ENCODE measurements at places on chromosomes 13 and 19.

- DNase-seq: no peak
Measured at GRCh38 chr13:91355826-91356710, 8.6 kb downstream of the MIR17HG start.

- no peak for DNase-seq
Measured at GRCh38 chr13:110037925-110038573, 251.7 kb upstream of the IRS2 start.

DNA sequence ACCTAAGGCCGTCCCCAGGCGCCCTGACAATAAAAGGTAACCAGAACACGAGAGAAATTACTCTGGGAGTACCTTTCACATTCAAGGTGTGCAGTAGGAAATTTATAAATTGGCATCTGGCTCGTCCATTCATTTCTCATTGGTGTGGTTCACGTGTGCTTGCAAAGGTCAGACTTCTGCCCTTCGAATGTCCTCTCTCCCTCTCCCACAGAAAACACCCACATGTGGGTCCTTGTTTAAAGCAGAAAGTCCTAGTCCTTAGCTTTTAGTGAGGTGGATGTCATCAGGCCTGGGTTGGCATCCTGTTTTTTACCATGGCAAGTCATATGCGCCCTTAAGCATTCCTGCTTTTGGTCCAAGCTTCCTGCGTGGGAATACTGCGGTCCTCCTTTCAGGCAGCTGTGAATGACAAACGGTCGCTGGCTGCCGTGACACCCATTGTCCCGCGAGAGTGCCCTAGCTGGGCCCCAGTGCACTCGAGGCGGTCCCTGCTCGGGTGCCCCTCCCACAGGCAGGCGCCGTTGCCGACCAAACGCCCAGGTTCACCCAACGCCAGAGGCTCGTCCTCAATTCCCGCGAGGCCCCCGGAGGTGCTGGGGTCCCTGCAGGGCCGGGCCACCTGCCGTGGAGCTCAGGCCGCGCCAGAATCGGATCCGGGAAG, at the start of gene NUDT19:
Gene NUDT19 (plus strand): TSS at position 531 of the 661 bp plus-strand sequence. CDS start 140 bp downstream, outside the sequence.
- DNase-seq: peak; percentile 52

DNA sequence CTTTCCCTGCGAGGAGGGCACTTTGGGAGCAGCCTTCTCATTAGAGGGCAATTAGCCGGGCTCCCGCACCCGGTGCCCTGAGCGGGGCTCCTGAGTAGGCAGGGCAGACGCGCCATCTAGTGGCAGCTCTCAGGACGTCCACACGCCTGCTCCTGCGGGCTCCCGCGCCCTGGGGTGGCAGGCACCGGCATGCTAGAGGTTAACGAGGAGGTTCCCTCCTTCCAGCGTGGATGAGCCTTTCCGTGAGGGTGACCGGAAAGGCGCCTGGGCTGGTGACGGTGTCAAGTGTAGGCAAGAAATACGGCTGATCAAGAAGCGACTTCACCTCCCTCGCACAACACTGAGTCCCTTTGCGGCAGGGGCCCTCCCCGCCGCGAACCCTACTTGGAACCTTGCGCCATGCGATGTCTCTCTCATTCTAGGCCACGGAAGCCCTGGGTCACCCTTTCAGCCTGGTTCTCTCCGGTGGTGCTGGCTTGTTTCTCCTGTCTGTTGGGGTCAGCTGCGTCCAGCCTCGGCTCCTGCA, 67.7 kb downstream of the ALOX5AP start:
- peak; percentile 54 for DNase-seq

DNA sequence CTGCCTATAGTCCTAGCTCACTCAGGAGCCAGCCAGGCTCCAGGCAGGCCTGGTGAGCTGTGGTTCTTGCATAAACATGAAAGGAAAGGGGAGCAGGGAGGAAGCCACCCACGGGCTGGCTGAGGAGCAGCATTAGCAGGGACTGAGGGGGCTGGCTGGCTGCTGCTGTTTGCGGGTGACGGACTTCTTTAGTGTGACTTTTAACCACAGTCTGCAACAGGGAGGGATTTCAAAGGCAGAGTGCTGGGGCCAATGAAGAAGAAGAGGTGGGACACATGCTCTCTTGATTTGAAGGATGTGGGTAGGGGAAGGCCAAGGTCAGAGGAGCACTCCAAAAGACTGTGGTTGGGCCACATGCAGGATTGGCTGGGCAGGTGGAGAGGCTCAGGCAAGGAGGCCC, 223.0 kb downstream of the DNAJC15 start:
- no peak for DNase-seq

Measured in thoracic aorta (tissue), 2 donors.